ENCODE measurements at places on chromosomes 13 and 19. TPM values are rescaled to one million over a fixed set of nuclear protein-coding genes. Genes with fewer than 3 reads are reported as not detected.
A peak's percentile ranks its signal among the peaks of the same experiment; 100 is the strongest.

GRK1 gene
- polyA plus RNA-seq, result not detected

CLEC17A gene
- polyA plus RNA-seq, result not detected

ZNF563 gene
- polyA plus RNA-seq, result 9.7 TPM

GRCh38 chr19:18401580-18402112 is 4.2 kb upstream of the LRRC25 start:
- DNase-seq, result peak; percentile 90

GRCh38 chr13:109899748-109900147 is 113.4 kb upstream of the IRS2 start:
- DNase-seq, result no peak

GRCh38 chr13:24307211-24308067 is 1.9 kb upstream of the C1QTNF9 start:
- DNase-seq, result no peak

DNA sequence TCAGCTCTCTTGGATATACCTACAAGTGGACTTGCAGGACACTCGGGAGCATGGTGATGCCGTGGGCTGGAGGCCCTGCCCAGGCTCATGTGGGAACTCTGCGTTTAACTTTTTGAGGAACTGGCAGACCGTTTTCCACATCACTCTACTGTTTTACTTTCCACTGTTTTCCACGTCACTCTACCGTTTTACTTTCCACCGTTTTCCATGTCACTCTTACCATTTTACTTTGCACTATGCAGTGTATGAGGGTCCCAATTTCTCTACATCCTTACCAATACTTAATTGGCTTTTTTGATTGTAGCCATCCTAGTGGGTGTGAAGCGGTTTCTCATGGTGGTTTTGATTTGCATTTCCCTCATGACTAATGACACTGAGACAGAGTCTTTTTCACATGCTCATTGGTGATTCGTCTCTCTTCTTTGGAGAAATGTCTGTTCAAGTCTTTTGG is 40.5 kb downstream of the GATAD2A start:
- DNase-seq, result no peak

DNA sequence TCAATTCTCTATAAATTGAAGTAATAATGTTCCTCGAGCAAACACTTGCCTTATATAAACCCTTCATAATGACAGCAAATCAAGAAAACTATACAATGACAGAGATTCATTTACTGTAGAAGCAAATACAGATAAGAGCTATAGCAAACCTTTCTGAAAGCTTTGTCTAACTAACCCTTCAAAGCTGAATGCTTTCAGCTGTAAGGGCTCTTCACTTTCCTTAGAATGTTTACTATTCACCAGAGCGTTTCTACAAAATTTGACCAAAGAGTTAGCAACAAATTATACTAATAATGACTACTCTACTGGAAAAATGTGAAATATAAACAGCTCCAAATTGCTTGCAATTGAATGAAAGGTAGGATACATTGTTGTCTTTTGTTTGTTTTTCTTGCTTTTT is 218.1 kb downstream of the SLITRK5 start:
- no peak for DNase-seq

Data from hepatocyte (in vitro differentiated cells).